NCI-H1048 (cell line): ENCODE measurements at places on chromosomes 7 and 10.

DNA sequence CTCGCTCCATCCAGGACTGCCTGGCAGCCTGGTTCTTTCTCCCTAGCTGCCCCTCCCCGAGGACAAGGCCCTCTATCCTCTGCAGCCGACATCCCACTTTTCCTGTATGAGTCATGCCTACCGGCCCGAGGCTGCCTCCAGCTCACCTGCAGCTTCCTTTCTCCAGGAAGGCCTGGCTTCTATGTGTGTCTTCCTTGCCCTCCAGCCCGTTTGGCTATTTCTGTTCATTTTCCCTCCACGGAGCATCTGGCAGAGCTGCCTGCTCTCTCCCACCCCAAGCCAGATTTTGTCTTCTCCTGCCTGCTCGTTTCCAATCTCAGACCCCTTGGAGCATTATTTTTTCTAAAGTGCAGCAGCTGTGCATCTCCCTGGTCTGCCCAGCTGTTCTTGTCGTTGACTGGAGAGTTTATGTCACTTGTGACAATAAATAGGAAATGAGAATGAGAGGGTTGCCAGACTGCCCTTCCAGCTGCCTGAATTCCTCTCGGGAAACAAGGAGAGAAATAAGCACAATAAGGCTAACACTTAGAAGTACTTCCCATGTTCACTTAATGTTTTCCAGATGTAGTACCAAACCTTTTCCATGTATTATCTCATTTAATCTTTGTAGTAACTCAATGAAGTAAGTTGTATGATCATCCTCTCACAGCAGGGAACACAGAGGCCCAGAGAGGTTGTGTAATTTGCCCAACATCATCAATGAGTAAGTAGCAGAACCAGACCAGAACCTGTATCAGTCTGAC lies 19.7 kb downstream of the UBTD1 start:
- DNase-seq: no peak

- no peak for DNase-seq
Measured at GRCh38 chr7:48041653-48041970, 6.3 kb downstream of the C7orf57 start.

DNA sequence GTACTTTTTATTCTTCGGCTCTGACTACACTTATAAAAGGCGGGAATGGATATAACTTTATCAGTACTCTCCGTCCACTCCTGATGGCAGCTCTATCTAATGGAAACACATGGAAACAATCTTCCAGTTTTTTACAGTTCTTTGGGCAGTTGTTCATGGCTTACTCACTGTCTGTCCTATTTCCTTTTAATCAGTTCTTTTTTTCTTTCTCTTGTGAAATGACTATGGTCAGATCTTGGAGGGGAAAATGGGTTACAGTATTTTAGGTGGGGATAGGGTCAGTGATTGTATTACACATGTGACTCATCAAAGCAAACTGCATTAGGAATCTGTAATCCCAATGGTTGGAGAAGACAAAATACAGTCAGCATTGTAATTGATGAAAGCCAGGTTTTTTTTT lies 112.4 kb downstream of the BICC1 start:
- DNase-seq: no peak

DNA sequence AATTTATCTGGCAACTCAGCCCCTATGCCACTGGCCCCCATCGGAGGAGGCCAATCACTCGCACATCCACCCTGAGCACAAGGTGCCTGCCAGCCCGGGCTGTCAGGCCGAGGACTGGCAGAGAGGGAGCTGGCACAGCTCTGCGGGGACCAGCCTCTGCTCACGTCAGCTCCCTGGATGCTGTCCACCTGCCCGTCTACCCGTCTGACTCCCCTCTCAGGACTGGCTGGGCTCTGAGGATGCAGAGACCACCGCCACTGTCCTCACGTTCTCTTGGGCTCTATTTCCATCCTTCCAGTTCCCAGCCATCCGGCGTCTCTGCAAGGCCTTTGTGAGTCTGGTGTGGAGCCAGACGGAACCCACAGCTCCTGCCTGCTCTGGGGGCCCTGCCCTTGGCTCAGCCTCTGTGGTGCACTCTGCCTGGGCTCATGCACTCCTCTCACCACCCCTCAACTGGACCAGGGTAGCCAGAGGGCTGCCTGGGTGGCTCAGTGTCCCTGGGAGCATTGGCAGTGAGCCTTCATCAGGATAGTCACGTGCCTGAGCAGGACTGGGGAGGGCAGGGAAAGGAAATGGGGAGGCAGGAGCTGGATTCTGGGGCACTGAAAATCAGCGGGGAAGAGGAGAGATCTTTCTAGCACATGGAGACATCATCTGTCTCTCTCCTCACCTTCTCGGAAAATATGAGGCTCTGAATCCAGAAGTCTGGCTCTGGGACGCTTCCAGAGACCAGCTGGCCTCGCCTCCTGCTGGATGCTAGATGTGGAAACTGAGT lies 38.0 kb upstream of the PCBD1 start:
- DNase-seq: no peak

GRCh38 chr7:16561943-16562342 lies 35.3 kb downstream of the LRRC72 start:
- DNase-seq: no peak

DNA sequence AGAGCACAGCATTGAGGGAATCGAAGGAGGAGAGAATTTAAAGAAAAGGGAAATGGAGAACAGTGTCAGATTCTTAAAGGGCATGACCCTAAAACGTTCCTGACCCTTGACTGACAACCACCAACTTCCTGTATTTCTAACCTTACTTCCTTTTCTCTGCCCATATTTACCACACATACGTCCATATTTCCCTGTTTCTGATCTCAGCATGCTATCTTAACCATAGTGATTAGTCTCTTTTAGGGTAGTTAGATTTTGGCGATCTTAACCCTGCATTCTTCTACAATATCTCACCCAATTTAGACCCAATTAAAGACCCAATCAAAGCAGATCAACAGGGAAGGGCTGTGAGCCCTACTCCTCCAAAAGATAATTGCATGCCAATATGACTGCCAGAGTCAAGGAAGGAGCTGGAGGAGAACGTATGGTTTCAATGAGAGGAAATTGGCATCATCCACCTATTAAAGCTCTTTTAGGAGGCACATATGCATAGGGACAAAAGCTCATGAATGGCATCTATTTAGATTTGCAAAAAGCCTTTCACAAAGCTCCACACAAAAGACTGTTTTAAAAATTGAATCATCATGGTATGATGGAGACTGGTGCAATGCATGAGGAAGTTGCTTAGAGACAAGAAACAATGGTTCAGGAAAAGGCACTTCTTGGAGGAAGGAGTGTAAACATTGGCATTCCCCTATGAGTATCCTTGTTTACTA lies 49.0 kb upstream of the ARHGAP12 start:
- DNase-seq: no peak

- no peak for DNase-seq
Measured at GRCh38 chr7:34501156-34501555, 156.9 kb upstream of the NPSR1 start.

- peak; percentile 29 for DNase-seq
Measured at GRCh38 chr7:133230591-133231194, 22.2 kb upstream of the EXOC4 start.

- DNase-seq: no peak
Measured at GRCh38 chr10:70324951-70325781, 41.4 kb upstream of the NPFFR1 start.

GRCh38 chr10:93417266-93417665 lies 64.9 kb downstream of the MYOF start:
- DNase-seq: no peak

GRCh38 chr7:130365511-130366441 lies 14.5 kb upstream of the CPA1 start:
- DNase-seq: no peak

GRCh38 chr7:108016841-108017775 lies 14.1 kb upstream of the LAMB1 start:
- no peak for DNase-seq

DNA sequence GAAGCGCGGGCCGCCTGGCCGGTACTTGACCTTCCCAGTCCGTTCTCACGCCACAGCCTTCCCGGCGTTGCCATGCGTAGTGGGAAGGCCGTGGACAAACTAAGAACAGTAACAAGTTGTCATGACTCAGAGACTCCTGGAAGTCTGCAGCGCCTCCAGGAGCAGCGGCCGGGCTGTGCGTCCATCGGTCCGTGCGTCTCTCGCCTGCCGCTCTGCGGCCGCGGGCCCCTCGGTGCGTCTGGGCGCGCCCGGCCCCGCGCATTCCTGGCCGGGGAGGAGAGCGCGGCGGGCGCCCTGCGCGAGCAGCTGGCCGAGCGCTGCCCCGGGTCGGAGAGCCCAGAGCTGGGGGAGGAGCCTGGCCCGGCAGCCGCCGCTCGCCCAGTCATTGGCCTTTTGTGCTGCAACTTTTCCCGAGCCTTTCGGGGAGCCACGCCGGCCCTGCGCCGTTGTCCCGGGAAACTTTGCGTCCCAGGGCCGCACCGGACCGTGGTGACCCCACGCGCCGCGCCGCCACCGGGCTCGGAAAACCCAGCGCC lies 123.7 kb downstream of the TACC2 start:
- DNase-seq: no peak

DNA sequence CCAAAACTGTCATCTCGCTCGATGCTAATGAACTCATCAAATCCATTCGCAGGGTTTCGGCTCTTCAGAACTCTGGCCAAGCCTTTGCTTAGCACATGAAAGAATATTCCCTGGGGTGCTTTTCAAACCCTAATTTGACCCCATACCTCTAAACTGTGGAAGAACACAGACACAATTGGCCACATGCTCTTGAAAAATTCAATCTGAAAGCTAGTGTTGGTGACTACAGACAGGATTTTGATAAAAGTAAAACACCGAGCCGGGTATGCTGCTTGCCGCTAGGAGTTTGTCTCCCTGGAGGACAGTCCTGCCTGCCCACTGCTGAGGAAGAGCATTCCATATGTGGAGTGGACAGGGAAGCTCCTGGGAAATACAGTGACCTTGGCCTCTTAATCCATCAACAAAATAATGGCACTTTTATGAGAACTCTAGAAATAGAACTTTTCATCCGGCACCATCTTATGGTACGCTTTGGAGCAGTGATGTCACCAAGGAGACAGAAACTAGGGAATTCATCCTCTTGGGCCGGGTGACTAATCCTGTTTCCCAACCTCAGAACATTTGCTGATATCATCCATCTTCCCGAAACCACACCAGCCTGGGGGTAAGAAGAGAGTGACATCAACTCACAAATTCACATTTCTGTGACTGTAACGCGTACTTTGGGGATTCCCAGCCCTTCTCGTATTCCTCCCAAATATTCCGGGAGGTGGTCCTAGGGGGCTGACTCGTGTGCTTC lies 34.2 kb downstream of the MTURN start:
- no peak for DNase-seq

- no peak for DNase-seq
Measured at GRCh38 chr10:35352512-35352911, 16.2 kb downstream of the CCNY start.

DNA sequence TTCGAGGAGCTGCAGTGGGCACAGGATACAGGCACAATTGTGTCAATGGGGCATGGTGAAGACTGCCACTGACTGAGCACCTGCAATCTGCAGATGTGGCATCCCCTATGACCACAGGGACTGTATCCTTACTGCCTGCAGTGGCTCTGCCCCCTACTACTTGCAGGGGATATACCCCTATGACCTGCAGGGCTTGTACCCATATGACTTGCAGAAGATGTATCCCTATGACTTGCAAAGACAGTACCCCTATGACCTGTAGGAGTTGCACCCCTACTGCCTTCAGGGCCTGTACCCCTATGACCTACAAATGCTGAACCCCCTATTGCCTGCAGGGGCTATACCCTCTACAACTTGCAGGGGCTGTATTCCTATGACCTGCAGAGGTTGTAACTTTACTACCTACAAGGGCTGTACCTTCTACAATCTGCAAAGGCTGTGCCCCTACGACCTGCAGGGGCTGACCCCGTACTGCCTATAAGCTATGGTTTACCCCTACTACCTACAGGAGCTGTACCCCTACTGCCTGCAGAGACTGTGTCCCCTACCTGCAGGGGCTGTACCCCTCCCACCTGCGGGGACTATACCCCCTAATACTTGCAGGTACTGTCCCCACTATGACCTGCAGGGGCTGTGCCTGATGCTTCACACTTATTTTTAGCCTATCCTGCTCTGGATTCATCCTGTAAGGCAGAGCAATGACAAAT lies 65.9 kb upstream of the ADAM12 start:
- DNase-seq: no peak

GRCh38 chr10:19580691-19581090 lies 235.5 kb upstream of the PLXDC2 start:
- DNase-seq: no peak

DNA sequence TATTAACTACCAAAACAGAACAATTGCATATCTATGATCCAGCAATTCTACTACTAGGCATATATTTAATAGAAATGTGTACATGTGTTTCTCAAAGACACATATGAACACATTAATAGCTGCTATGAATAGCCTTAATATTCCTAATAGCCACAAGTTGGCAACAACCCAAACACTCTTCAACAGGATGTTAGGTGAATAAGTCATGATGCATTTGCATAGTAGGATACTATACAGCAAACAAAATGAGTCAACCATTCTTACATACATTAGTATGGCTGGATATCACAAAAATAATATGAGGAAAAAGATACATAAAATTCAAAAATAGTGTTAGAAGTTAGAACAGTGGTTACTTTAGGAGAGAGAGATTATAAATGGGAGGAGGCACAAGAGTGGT lies 26.8 kb upstream of the ZNF746 start:
- no peak for DNase-seq

GRCh38 chr10:110274072-110274627 lies 30.6 kb downstream of the SMNDC1 start:
- DNase-seq: no peak

DNA sequence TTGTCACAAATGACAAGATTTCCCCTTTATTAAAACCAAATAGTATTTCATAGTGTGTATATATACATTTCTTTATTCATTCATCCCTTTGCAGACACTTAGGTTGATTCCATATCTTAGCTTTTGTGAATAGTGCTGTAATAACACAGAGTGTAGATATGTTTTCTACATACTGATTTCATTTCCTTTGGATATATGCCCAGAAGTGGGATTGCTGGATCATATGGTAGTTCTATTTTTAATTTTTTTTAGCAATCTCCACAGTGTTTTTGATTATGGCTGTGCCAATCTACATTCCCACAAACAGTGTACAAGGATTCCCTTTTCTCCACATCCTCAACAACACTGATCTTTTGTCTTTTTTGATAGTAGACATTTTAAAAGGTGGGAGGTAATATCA lies 46.4 kb downstream of the CSTF2T start:
- DNase-seq: no peak

DNA sequence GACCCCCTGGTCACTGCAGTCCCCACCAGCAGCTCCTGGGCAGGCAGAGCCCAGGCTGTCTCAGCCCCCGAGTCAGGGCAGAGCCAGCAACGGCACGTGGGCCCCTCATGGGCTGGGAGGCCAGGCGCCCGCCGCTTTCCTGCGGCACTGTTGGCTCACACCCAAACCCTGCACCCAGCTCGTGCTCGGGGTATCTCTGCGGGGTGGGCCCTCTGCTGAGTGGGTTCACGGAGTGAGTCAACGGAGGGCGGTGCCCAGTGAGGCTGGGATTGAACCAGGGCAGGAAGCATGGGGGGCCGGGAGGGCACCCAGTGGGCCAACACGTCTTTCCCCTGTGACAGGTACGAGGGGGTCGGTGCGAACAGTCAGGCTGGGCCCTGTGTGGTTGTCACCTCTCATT lies 28.9 kb downstream of the ADAP1 start:
- no peak for DNase-seq

- no peak for DNase-seq
Measured at GRCh38 chr7:67913604-67914003, 917.0 kb downstream of the TYW1 start.

- DNase-seq: no peak
Measured at GRCh38 chr10:24006741-24007140, 202.2 kb upstream of the KIAA1217 start.

- DNase-seq: peak; percentile 40
Measured at GRCh38 chr10:10293481-10293951, 724.2 kb upstream of the CELF2 start.

- DNase-seq: no peak
Measured at GRCh38 chr10:120557311-120557710, 100.3 kb downstream of the PLPP4 start.
